ENCODE measurements at places on chromosomes 2 and 18.
A peak's percentile ranks its signal among the peaks of the same experiment; 100 is the strongest.

GRCh38 chr2:71824436-71824835 is 323.2 kb downstream of the CYP26B1 start:
- DNase-seq: no peak

DNA sequence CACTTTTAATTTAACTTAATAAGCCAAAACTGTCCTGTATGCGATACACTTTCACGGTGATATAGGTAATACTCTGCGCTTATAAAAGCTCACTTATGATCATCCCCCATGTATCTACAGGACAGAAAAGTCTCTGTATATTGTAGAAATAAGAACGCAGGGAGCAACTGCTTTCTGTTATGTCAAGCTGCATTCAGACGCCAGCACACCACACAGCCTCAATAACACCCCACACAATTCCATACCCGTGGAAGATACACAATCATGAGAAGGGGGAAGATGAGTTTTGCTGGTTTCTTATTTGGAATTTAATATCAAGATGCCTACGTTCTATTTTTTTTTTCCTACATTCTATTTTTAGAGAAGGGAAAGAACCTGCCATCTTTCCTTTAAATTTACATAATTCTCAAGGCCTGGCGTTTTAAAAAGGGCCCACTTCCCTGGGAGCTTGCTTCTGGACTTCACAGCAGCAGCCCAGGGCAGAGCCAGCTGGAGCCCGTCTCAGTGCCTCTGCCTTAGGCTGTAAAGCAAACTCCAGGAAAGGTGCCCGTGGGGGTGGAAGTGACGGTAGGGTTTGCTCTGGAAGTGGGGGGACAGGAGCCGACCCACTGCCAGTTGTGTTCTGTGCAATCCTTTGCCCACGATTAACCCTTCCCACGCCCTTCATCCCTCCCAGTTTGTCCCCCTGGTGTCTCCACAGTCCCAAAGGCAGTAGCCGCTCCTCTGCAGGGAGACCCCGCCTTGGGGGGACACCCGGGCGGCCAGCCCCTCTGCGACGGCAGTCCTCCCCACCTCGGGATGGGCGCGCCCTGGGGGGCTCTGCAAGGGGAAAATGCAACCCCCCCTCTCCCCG is 5.3 kb downstream of the PTGR3 start:
- DNase-seq: no peak

- DNase-seq: no peak
These were observed 289.0 kb downstream of the PIEZO2 start for GRCh38 chr18:10860382-10860781.

GRCh38 chr18:48321121-48321520 is 88.1 kb downstream of the ZBTB7C start:
- DNase-seq: peak; percentile 41

DNA sequence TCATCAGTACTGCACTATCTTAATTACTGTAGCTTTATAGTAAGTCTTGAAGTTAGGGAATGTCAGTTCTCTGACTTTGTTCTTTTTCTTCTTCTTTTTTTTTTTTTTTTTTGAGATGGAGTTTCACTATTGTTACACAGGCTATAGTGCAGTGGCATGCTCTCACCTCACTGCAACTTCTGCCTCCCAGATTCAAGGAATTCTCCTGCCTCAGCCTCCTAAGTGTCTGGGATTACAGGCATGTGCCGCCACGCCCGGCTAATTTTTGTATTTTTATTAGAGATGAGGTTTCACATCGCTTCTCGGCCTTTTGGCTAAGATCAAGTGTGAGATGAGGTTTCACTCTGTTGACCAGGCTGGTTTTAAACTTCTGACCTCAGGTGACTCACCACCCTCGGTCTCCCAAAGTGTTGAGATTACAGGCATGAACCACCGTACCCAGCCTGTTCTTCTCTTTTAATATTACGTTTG is 41.9 kb upstream of the TANC1 start:
- DNase-seq: no peak

All from NCI-H146 (cell line).